CD4-positive, alpha-beta T cell treated with Interleukin-6 for 4 hours (primary cell): ENCODE measurements at places on chromosomes 2 and 18.

- DNase-seq: no peak
Measured at GRCh38 chr2:48045613-48046012, 139.3 kb upstream of the FBXO11 start.

- no peak for DNase-seq
Measured at GRCh38 chr2:122927710-122928557, 1097.2 kb upstream of the CNTNAP5 start.

DNA sequence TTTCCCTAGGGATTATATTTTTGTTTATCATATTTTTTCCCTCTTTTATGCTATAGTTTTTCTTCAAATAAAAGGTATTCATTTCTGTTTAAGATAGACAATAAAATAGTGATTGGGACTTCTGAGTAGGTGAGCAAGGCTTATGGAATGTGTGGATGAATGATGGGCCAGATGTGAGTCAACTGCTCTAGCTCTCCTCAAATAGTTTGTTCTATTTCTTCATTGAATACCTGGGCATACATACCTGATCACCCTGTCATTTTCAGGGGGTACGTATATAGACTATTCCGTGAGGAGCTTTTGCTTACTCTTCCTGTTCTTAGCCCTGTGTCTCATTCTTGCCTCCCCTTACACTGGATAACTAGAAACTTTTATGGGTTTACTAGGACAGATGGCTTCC, 41.9 kb downstream of the BABAM2 start:
- DNase-seq: no peak

- DNase-seq: no peak
Measured at GRCh38 chr2:223235986-223236385, 184.0 kb downstream of the KCNE4 start.
